CD4-positive, alpha-beta T cell treated with Interleukin-4 for 1 hour (primary cell): ENCODE measurements at places on chromosomes 5 and 9.

DNA sequence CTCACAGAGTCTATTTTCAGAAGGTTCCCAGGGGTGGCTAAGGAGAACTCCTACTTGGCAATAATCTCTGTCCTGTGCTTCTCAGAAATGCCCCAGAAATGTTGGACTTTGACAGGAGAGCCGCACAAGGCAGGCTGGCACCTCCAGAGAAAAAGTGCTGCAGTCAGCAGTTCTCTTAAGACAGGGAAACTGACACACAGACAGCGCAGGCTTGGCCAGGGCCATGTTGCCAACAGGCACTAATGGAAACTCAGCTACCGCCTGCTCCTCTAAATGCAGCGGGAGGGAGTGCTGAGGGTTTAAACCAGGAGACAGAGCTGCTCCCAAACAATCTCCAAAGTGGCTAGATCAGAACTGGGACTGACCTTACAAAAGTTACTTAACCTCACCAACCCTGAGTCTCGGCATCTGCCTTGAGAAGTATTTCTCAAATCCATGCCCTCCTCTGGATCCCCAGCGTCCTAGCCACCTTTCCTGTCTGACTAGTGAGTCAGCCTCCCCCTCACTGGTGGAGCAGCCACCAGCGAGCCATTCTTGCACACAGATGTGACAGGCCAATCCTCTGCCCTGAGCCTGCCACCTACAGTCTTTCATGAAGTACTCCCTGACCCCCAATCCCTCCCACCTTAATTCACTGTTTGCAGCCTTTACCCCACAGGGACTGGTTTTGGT lies 186.4 kb downstream of the CDK5RAP2 start:
- no peak for DNase-seq

GRCh38 chr5:68087866-68088265 lies 127.7 kb upstream of the PIK3R1 start:
- no peak for DNase-seq

- DNase-seq = no peak
These were observed 17.4 kb upstream of the C9orf72 start for GRCh38 chr9:27590651-27591050.

DNA sequence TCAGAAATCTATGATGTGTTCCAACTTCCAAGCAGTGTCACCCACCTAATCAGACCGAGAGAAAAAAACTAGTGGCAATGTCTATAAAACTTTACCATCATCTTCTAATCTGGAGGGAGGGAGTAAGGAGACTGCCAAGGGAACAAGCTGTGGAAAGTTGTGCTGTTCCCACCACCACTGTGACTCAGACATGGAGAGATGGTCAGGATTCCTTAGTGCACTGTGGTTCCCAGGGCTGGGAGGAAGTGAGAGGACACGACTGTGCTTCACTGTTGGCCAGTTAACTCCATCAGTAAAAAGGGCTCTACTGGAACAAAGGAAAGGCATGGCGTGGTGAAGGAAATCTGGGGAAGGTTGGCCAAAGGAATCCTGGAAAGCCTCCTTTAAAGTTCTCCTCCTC lies 18.8 kb downstream of the TICAM2 start:
- DNase-seq = no peak

- no peak for DNase-seq
These were observed 24.2 kb downstream of the TNFAIP8 start for GRCh38 chr5:119379942-119380547.

DNA sequence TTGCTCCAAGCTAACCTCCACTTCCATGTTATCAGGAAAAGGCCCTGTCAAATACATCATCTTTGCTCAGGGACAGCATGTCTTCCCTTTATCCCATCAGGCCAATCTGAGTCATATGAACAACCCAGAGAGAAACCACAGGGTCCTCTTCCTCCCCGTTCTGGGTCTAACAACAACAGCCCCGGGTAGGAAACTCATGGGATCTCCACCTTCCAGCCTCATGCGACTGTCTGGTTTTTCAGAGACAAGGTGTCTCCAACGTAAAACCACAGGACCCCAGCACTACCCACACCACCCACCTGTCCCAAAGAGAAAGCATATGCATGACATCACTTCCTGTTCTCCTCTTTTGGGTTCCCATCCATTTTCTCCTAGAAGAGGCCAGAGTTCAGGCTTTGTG lies 217.9 kb downstream of the ENC1 start:
- no peak for DNase-seq

GRCh38 chr5:13303445-13303844 lies 641.0 kb downstream of the DNAH5 start:
- no peak for DNase-seq

DNA sequence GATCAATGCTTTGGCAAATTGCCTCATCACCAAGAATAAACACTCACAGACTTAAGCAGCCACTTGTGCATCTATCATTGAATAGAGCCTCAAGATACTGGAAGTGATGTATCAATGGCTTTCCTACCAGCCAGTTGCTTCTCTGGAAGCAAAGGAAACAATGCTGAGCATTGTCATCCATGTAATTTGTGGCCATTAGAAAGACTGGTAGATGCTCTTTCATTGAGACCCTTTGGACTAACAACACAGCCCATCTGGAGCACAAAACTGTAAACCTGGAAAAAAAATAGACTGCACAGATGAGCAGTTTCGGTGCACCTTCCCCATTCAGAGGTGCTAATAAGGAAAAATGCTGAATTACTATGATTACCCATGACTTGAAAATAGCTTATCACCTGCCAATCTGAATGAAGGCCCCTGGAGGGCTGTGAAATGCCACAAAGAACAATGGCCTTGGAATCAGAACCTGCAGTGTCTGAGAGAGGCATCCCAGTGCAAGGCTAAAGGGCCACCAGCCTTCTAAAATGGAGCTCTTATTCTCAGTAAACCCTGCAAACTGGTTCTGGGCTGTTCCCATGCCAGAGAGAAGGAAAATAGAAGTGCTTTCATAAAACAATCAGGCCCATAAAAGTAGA lies 127.5 kb downstream of the RFK start:
- DNase-seq = no peak

- DNase-seq = no peak
These were observed 17.0 kb downstream of the NIPSNAP3B start for GRCh38 chr9:104780796-104781395.

- no peak for DNase-seq
These were observed 70.0 kb upstream of the IL17B start for GRCh38 chr5:149448831-149449714.

DNA sequence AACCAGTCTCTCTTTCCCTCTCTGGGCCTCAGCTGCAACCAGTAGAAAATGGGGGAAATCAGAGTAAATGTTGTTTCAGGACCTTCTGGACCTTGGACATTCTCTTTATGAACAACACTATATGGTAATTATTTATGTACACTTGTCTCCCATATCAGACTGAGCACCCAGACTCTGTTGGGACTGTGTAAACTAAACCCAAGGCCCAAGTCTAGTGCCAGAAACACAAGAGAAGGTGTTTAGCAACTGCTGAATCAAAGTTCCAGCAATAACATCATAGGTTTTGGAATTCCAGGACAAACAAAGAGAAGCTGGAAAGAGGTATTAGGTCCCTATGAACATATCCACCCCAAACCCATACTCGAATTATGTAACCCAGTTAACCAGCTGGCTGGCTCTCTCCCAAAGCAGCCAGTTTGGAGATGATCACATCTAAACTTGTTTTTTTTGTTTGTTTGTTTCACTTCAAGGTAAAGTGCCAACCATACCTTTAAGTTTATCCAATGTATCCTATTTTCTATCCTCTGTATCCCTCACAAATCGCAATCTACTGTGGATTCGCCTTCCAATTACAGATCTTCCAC lies 1.9 kb upstream of the RNF38 start:
- no peak for DNase-seq

- DNase-seq = no peak
These were observed 557.7 kb upstream of the KLF4 start for GRCh38 chr9:108047264-108047663.

DNA sequence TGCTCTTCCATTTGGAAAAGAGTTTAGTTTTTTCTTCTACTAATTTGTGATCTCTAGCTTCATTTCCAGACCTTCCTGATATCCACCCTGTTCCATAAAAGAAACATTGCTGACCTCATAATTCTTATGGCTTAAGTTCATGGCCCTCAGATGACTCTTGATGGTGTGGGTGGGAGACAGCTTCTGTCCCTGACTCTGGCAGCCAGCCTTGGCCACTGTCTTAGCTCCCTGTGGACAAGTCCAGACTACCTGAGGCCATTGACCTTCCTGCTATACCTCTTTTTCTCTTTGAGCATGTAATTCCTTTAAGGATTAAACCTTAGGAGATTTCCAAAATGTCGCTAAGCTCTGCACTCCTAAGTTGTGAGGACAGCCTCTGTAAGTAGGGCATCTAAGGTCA lies 101.1 kb upstream of the DAP start:
- no peak for DNase-seq

DNA sequence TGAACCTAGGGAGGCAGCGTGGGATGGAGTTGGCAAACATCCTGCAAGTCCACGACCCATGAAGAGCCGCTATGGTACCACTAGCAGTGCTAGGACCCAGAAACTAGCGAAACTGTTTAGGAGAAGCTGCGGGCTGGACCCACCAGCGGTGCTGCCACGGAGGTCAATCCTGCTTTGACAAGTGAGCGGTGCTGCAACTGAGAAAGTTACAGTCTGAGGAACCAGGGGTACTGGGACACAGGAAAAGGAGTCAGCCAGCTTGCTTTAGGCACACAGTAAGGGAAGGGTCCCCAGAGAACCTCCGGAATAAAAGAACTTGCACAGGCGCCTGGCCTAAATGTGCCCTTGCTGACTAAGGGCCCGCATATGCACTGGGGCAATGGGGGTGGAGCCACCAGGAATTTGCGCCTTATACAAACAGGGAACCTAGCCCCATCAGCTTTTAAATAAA lies 23.6 kb upstream of the ANXA2R start:
- no peak for DNase-seq

DNA sequence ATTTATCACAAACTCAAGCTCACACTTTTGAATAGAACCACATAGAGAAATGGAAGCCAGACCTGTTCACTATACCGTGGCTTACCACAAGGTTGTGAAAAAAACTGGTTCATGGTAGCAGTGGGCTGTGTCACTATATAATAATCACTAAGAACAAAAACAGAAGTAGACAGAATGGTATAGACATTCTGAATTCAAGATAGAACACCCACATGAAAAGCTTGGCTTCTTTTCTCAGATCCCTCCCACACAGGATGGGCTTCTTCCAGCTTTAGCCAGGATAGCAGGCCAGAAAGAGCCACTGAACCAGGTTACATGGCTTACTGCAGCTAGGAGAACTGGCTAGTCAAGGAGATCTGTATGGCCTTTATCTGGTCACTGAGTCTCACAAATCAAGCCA lies 6.1 kb upstream of the NRG2 start:
- no peak for DNase-seq

GRCh38 chr9:76894198-76894597 lies 11.7 kb downstream of the PRUNE2 start:
- no peak for DNase-seq

DNA sequence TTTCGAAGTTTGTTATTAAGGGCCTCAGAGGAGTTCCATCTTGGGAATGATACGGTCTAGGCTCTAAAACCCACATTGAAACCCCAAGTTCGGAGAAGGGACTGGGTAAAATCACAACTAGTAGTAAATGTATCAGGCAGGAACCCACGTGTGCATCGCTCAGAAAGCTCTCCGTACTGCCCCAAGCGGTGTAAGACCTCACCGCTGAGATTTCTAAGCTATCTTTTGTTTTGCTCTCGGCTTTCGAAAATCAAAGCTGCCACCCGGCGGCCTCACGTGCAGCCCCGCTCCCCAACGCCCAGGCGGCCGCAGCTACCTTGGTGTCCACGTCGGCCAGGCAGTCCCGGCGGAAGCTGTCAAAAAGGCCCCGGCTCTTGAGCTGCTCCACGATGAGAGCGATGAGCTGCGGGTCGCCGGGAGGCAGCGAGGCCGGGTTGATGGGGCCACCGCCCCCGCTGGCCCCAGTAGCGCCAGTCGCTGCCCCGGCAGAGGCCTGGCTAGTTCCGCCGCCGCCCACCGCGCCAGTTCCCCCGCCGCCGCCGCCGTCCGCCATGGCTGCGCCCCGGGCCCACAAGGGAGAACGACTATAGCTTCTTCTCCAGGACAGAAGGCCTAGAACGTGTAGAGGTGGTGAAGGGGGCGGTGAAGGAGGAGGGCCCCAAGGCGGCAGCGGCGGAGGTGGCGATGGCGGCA lies 420 bp downstream of the BOD1 start:
- peak; percentile 78 for DNase-seq

GRCh38 chr9:16519001-16519400 lies 351.5 kb downstream of the BNC2 start:
- DNase-seq = no peak
